T-cell (primary cell): ENCODE measurements at places on chromosomes 16 and 17.

GRCh38 chr17:35159940-35160339, 12.3 kb downstream of the UNC45B start:
- H3K4me3 ChIP-seq: no peak overlapping the region
- peaks cover 24% of the 10 kb centered on the region for H3K4me1 ChIP-seq
- H3K36me3 ChIP-seq: no peaks in the 10 kb centered on the region
- no peaks in the 10 kb centered on the region for H3K27me3 ChIP-seq

- no peaks in the 10 kb centered on the region for H3K27me3 ChIP-seq
- no peak overlapping the region for H3K4me3 ChIP-seq
- no peak for DNase-seq
- no peak overlapping the region for H3K27ac ChIP-seq
Observed at GRCh38 chr16:12653820-12654392, 149.8 kb downstream of the CPPED1 start.

GRCh38 chr16:56479469-56479868, 28.1 kb downstream of the OGFOD1 start:
- H3K4me3 ChIP-seq: no peak overlapping the region
- peaks cover 73% of the 10 kb centered on the region for H3K36me3 ChIP-seq
- no peaks in the 10 kb centered on the region for H3K4me1 ChIP-seq
- no peaks in the 10 kb centered on the region for H3K27me3 ChIP-seq

DNA sequence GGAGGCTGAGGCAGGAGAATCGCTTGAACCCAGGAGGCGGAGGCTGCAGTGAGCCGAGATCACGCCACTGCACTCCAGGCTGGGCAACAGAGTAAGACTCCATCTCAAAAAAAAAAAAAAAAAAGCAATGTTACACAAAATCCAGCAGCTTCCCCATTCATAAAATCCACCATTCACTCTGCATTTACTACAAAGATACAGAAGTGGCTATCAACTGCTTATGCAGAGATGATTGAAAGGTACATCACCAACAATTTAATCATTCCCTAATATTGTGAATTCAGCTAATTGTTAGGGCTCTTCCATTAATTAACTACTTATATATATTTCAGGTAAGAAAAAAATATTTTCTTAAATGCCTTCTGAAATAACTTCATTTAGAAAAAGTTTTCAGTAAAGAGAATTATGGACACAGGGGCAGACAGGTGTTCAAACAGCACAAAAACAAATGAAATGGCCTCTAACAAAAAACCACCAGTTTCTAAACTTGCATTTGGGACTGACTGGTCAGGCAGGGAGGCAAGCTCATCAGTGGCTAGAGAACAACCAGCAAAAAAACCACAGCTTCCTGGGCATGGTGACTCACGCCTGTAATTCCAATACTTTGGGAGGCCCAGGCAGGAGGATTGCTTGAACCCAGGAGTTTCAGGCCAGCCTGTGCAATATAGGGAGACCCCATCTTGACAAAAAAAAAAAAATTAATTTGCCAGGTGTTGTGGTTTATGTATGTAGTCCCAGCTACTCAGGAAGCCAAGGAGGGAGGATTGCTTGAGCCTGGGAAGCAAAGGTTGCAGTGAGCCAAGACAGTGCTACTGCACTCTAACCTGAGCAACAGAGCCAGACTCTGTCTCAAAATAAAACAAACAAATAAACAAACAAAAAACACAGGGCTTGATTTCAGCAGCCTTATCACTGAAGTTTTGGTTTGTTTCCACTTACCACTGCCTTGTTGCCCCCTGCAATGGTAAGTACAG, 26.3 kb downstream of the ERN1 start:
- H3K4me1 ChIP-seq: peaks cover 45% of the 10 kb centered on the region
- DNase-seq: no peak
- H3K27ac ChIP-seq: no peak overlapping the region
- H3K27me3 ChIP-seq: no peaks in the 10 kb centered on the region
- H3K36me3 ChIP-seq: peaks cover 3% of the 10 kb centered on the region
- no peak overlapping the region for H3K4me3 ChIP-seq

GRCh38 chr16:25546791-25547190, 145.0 kb upstream of the HS3ST4 start:
- DNase-seq: no peak
- H3K27me3 ChIP-seq: no peaks in the 10 kb centered on the region
- H3K36me3 ChIP-seq: no peaks in the 10 kb centered on the region
- H3K4me3 ChIP-seq: no peak overlapping the region

GRCh38 chr17:80497726-80498241, 21.4 kb upstream of the NPTX1 start:
- peaks cover 5% of the 10 kb centered on the region for H3K27me3 ChIP-seq
- H3K36me3 ChIP-seq: no peaks in the 10 kb centered on the region
- H3K4me3 ChIP-seq: no peak overlapping the region
- H3K27ac ChIP-seq: no peak overlapping the region

GRCh38 chr17:41697122-41697962, 8.7 kb downstream of the EIF1 start:
- no peak overlapping the region for H3K4me3 ChIP-seq
- DNase-seq: no peak
- H3K36me3 ChIP-seq: peaks cover 15% of the 10 kb centered on the region
- H3K27ac ChIP-seq: no peak overlapping the region
- peaks cover 2% of the 10 kb centered on the region for H3K27me3 ChIP-seq
- H3K4me1 ChIP-seq: no peaks in the 10 kb centered on the region
